ENCODE measurements at places on chromosomes 16 and 17.

DNA sequence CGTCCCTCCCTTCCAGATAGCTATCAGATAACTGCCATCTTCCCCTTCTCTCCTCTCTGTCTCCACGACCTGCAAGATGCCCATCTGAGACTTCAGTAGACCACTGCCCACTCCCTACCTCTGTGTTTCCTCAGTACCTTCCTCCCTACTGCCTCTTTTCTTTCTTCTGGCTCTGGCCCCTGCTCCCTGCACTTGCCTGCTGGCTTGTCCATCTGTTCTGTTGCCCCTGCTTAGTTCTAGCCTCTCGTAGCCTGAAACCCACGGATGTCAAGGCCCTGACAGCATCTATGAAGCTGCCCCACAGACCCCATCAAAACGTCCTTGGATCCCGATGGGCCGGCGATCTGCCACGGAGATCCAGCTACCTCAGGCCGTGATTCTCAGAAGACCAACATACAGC, 53.0 kb downstream of the ELAC2 start:
- no peak for DNase-seq

DNA sequence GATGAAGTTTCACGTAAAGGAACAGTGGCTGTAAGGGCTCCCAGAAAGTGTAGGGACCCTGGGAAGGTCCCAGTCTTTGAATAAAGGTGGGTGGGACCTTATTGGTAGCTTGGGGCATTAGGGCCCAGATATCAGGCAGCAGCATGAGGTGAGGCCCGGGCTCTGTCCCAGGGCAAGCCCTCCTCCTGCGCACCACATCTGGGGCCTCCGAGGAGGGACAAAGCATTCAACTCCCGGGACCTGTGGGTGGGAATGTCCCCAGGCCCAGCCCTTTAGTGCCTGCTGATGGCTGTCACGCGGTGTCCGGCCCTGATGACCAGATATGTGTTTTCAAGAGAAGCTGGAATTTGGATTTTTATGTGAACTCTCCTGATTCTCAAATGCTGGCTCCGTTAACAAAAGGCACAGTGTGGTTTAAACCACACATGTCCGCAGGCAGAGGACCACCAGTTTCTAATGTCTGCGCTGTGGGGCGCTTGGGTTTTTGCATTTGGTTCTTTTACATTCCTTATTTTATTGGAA, 30.4 kb downstream of the RAI1 start:
- peak; percentile 74 for DNase-seq

- DNase-seq = no peak
Measured at GRCh38 chr16:27408012-27408601, 6.1 kb downstream of the IL21R start.

- DNase-seq = no peak
Measured at GRCh38 chr17:80259457-80260068, 1.1 kb upstream of the RNF213 start.

- DNase-seq = no peak
Measured at GRCh38 chr16:80806927-80807340, 2.5 kb upstream of the CDYL2 start.

- no peak for DNase-seq
Measured at GRCh38 chr17:27389542-27390140, 66.6 kb upstream of the KSR1 start.

GRCh38 chr16:16018705-16019104, 69.3 kb downstream of the ABCC1 start:
- DNase-seq = no peak

DNA sequence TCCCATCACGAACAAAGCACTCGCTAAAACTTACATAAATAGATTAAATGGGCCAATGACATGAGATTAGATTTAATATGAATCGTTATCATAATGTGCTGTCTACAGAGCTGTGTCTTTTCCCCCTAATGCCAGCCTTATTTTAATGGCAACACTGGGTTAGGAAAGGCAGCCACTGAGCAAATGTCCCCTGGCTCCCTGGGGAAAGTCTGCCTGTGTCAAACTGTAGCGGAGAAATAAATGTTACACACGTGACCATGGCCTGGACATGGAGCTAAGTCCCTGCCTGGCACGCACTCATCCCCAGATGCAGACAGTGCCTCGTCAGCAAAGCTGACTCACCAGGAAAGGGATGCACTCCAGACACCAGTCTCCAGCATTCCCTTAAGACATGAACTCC, 61.3 kb upstream of the SDK2 start:
- DNase-seq = no peak

- no peak for DNase-seq
Measured at GRCh38 chr16:5108505-5109158, 11.0 kb upstream of the EEF2KMT start.

DNA sequence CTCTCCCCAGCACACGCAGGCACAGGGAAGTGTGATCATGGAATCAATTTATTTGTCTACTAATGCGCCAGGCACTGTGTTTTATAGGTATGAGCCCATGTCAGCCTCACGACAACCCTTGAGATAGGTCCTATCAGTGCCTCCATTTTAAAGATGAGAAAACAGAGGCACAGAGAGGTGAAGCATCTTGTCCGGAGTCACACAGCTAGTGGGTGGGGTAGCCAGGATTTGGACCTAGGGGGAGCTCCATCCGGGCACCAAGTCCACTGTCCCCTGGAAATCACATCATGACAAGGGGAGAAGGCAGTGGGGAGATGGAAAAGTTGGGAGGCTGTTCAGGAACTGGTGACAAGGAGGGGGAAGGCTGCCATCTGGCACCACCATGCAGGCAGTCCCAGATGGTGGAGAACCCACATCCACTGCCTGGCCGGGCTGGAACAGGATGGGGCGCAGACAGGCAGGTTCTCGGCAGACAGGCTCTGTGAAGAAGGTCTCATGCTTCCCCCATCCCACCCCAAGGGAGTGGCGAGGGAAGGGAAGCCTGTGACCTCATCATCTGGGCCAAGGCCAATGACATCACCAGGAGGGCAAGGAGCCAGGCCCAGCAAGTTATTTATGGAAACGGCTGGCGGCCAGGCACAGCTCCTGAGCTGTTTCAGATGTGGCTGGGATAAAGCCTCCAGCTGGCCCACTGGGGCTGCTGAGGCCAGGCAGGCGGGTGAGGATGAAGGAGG, 126.0 kb upstream of the SDK2 start:
- peak; percentile 93 for DNase-seq

DNA sequence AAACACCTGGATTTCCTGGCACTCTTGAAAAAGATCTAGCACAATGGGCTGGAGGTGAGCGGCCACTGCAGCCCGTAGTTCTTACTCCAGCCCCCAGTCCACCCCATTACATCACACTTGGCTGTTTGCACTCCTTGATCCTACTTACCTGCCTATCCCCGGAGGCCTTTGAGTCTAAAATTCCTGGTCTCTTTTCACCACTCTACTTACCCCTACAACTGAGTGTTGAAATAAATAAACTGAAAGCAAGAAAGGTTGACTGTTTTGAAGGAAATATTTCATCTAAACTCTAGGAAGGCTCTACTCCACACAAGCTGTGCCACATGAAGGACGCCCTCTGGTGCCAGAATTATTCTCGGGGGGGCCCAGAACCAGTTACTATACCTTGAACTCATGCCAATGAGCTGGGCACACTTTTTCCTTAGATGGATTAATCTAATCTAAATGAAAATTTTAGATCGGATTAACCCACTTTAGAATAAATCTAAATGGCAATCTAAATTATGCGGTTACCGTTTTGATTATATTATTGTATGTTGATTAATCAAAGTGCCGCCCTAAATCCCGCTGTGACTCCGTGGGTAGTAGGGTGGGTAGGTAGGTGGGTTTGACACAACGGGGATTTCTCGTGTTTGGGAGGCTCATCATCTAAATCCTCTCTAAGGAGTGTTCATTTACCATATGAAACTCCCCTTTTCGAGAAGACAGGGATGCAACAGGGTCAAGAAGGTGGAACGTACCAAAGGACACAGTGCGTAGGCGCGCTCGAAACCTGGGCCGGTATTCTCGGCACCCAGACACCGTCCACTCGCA, 651 bp upstream of the EIF1 start:
- DNase-seq = peak; percentile 49

DNA sequence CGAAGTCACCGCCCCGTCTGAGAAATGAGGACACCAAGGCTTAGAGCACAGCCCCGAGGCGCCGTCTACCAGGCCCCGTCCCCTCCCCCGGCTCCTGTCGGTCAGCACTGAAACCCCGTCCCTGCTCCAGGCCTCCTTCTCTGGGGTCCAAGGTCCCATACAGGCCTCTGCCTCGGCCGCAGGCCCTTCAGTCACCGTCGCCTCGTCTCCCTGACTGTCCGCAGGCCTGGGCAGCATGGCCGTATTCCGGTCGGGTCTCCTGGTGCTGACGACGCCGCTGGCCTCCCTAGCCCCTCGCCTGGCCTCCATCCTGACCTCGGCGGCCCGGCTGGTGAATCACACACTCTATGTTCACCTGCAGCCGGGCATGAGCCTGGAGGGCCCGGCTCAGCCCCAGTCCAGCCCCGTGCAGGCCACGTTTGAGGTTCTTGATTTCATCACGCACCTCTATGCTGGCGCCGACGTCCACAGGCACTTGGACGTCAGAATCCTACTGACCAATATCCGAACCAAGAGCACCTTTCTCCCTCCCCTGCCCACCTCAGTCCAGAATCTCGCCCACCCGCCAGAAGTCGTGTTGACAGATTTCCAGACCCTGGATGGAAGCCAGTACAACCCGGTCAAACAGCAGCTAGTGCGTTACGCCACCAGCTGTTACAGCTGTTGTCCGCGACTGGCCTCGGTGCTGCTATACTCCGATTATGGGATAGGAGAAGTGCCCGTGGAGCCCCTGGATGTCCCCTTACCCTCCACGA, 617 bp downstream of the COASY start:
- DNase-seq = peak; percentile 48

GRCh38 chr17:59837308-59838051, 55.3 kb downstream of the TUBD1 start:
- peak; percentile 48 for DNase-seq

DNA sequence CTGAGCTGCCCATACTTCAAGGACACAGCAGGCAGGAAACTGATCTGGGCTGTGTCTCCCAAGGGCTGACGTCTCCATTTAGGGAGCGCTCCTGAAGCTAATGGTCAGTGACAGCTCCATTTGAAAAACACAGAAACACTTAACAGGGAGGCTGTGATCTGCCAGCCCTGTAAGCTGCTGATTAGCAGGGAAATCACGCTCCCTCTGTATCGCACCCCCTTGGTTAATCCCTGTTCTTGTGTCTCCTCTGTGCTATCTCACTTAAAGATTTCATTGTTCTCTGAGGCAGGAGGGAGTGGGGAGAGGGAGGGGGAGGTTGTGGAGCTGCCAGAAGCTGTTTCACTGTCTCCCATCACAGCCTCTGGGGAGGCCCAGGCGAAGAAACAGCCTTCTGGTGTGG, 47.4 kb upstream of the CACNG3 start:
- DNase-seq = no peak

- DNase-seq = no peak
Measured at GRCh38 chr17:69728816-69729215, 314.3 kb downstream of the MAP2K6 start.

GRCh38 chr17:49715717-49716279, 8.0 kb upstream of the SLC35B1 start:
- no peak for DNase-seq

- no peak for DNase-seq
Measured at GRCh38 chr17:9948928-9949327, 43.9 kb upstream of the RCVRN start.

- no peak for DNase-seq
Measured at GRCh38 chr17:27155866-27156265, 138.0 kb upstream of the WSB1 start.

GRCh38 chr17:70047619-70048419, 27.2 kb upstream of the KCNJ16 start:
- no peak for DNase-seq

- no peak for DNase-seq
Measured at GRCh38 chr17:40813804-40814203, 8.6 kb downstream of the KRT10 start.

GRCh38 chr17:74856112-74856511, 3.6 kb downstream of the GRIN2C start:
- DNase-seq = peak; percentile 52

GRCh38 chr17:59485946-59486345, 79.5 kb upstream of the DHX40 start:
- no peak for DNase-seq

DNA sequence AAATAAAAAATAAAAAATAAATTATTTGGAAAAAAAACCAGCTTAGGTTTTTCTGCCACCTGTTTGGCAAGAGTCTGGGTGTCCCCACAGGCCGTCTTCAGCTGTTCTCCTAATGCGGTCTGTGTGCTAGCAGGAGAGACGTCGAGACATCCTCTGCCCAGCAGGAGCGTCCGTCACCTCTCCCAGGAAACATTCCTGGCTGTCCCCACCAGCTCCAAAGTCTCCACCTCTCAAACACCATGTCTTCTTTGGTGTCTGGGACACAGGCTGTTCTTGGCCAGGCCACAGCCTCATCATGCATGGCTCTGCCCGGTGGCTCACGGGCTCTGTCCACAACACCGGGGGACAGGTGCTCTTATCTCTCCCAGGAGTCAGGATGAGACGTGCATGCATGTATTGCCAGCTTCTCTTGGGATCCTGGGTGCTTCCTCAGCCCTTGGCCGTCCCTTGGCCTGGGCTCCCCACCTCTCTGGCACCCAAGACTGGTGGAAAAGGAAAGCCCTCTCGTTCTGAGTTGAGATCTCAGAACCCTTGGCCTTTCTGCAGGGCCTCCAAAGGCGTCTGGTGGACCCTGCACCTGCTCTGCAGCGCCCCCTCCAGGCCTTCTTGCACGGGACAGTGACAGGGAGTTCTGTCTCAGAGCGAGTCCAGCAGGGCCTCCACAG, 84.9 kb upstream of the CBX4 start:
- DNase-seq = peak; percentile 85

GRCh38 chr16:15487336-15488284, 53.2 kb downstream of the BMERB1 start:
- no peak for DNase-seq

GRCh38 chr16:61909074-61909473, 127.2 kb downstream of the CDH8 start:
- DNase-seq = no peak

DNA sequence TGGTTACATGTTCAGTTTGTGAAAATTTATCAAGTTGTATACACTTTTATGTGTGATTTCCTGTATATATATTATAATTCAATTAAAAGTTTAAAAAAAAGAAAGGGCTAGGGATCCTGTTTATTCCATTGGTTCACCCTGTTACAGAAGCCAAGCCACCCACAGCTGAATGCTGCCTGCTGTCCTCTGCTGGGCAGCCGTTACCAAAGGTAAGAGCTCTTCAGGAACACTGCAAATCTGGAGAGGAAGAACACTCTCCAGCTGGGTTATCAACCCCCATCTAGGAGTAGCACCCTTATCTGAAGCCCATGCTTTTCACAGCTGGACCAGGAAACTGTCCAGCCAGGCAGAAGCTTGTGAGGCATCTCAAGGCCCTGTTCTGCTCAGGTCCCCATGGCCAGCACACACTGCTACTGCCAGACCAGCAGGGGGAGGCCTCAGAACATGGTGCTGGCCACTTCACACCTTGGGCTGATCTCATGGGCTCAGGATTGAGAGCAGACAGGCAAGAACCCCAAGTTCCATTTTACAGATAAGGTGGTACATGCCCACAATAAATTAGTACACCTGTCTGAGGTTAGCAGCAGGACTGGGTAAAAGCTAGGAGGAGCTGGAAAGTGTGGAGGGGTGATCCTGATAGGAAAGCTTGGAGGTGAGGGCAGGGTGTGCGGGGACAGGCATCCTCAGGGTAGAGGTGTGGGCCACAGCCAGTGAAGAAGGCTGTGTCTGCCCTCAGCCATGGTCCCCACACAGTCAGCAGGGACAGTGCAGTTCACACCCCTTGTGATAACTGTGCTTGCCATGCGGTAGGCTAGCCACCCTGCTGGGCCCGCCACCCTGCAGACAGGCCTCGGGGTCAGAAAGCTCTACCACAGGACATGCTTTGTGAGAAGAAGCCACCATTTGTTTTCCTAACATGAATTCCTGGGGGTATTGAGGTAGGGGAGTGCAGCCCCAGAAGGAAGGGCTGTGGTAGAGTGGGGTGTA, 54.3 kb upstream of the SREBF1 start:
- DNase-seq = peak; percentile 86
